ENCODE measurements at places on chromosomes 7 and 10.

DNA sequence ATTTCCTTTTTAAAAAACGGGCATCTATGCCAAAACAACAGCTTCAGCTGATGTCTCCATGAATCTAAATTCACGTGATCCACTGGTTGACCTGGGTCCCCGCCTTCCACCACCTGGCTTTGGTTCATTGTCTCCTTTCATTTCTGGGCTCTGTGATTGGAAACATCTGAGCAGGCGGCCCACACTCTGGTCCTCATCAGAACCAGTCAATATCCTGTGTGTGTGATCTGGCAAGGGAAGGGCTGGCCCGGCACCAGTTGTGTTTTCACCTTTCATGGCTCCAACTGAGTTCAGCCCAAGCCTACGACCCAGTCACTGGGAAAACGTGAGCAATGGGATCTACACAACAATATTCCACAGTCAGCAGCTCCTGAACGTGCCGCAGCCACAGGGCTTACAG lies 46.2 kb downstream of the PARP12 start:
- DNase-seq, result no peak

DNA sequence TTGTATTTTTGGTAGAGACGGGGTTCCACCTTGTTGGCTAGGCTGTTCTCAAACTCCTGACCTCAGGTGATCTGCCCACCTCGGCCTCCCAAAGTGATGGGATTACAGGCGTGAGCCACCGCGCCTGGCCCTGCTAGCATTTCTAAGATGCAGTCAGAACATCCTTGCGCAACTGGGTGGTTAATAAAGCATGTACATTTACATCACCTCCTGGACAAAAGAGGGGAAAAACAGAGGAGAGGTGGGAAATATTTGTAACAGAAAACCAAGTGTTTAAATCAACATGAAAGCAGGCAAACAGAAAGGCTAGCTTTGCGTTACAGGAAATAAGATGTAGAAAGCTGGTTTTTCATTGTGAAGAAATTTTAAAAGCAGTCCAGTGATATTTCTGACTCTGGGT lies 220.9 kb upstream of the KMT2E start:
- no peak for DNase-seq

DNA sequence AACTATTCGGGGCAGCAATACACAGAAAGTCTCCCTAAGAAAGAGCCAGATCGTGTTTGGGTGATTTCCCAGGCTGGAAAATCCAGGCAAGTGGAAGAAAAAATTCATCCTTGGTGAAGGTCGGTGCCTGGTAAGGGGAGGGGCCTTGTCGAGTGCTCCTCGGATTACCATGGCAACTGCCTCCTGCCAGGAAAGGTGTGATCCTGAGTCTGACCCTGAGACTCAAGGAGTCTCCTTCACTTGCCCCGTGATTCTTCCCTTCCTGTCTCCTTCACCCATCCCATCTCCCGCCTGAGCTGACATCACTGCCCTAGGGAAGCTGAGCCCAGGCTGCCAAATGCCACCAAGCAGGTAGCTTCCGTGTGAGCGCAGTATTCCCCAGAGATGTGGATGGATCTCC lies 112.2 kb downstream of the MYL10 start:
- no peak for DNase-seq

DNA sequence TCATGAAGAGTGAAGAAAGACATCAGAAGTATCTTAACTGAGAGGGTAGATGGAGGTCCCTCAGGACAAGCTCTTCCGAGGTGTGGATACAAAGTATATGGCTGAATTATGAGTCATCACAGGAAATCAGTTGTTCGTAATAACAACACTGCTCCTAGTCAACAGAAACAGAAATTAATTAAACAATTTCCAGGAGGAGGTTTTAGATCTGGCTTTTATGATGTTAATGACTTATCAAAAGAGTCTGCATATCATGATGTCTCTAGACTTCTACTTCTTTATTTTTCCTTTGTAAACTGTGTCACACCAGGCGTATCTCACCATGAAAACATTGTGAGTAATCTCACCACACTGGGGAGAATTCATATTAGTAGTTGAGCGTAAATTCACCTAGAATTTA lies 31.2 kb downstream of the OSBPL3 start:
- DNase-seq, result no peak

DNA sequence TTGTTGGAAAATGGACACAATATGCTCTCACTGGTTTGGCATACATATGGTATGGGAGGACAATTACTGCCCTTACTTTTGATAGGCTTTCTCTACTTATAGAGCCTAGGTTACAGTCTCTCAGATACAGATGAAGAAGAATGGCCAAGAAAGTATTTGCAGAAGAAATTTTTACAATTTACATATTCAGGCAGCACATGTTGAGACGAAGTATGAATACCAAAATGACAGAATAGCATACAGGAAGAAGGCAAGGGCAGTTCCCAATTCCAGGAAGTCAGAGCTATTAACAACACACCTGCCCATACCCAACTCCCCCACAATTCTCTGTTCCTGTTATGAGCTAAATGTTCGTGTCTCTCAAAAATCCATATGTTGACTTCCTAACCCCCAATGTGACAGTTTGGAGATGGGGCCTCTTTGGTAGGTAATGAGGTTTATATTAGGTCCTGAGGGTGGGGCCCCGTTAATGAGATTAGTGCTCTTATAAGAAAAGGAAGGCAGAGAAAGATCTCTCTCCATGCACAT lies 67.8 kb downstream of the DOCK4 start:
- DNase-seq, result no peak

DNA sequence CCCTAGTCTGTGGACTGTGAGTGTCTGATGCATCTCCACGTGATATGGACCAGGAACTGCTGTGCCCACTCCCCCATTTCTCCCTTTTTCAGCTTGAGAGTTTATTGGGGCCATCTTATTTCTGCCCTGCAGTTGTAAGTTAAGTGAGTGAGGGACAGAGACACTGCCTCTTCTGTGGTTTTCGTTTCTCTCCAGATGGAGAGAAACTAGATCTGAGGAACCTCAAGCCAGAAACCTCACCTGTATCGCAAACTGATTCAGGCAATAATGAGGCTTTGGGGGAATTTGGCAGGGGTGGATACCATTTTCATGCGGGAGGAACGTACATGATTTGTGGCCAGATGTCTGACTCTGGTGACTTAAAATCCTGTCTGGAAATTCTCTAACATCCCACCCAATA lies 641.7 kb downstream of the TNS3 start:
- DNase-seq, result no peak

- DNase-seq, result no peak
These were observed 9.9 kb downstream of the LIPA start for GRCh38 chr10:89241486-89242344.

GRCh38 chr10:60827791-60828488 lies 49.7 kb downstream of the CDK1 start:
- DNase-seq, result no peak

DNA sequence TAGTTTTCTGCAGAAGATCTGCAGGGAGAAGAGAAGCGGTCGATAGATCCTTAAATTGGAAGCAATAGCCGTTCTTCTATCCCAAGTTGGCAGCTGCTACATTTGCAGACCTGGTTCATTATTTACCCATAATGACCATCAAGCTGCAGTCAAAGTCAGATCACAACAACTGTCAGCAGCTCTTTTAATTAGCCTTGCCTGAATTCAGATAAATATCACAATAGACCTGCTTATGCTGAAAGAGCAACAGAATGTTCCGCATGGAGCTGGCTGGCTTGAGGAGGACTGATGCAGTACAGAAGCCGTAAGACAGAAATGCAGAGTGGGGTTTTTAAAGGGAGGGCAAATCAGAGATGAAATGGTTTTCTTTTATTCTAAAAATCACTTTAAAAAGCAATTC lies 109.4 kb downstream of the HIBADH start:
- no peak for DNase-seq

GRCh38 chr7:144936314-144936713 lies 100.5 kb upstream of the TPK1 start:
- no peak for DNase-seq

All from CD4-positive, alpha-beta T cell treated with Interferon alpha-2 for 1 hour (primary cell).